Stimulated activated CD4-positive, alpha-beta T cell treated with anti-CD3 and anti-CD28 coated beads, Interleukin-1b, Interleukin-23, amount 100 ng/mL, for 1 hour (primary cell): ENCODE measurements at places on chromosomes 13 and 19.

DNA sequence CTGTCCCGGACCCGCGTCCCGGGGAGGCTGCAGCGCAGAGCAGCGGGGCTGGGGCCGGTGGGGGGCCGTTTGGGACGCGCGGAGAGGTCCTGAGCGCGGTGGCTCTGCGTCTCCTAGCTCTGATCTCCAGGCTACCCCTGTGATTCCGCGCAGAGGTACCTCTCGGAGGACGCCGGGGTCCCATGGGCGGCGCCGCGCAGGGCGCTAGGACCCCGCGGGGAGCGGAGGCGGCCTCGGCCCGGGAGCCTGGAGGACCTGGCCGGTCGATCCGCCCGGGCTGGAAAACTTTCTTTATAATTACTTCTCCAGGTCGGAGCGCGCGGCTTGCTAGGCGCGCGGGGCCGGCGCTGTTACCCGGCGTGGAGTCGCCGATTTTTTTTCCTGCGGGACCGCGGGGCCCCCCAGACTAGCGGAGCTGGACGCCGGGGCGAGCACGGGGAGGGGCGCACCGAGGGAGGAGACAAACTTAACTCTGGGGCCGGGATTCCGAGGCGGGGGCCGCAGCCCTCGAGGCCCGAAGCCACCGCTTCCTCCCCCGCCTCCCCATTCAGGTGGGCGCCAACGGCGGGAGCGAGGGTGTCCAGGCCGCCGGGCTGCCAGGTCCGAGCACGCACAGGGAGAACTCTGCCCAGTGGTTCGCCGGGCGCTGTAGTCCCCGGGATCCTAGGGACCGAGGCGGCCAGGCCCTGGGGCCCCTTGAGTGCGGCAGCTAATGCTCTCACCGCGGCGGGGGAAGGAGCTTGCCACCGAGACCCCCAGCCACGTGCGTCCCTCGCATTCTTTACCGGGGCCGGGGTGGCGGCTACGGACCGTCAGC, 848 bp upstream of the CEBPA start:
- DNase-seq: no peak

DNA sequence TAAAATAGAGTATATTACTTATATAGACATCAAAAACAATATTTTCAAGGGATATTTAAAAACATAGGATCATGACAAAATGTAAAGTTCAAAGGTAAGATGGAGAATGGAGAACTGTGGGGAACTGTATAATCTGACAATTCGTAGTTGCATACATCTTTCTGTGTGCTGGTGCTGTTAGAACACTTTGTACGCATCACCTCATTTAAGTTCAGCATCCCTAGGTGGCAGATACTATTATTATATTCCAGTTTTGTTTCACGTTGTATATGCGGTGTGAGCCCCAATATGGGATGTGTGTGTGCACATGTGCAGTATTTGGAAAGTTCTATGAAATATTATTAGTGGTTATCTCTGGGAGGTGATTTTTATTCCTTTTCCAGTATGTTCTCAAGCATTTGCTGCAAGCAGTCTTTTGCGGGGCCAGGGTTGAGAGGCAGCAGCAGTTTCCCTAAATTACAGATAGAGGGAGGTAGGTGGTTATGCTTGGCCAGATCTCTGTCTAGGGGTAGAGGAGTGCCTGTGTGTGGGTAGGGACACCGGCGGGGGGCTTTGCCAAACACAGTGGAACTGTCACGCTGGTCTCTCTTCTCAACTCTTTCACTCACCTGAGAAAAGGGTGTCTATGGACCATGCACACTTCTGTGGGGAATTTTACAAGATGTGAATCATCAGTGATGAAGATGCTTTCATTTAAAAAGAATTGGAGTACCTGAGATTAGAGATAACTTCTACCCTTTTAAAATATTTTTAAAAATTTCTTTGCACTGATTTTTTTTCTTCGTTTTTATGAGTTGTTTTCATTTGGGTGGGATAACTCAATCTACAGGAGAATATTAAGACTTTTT, 55.6 kb upstream of the ALOX5AP start:
- DNase-seq: no peak

DNA sequence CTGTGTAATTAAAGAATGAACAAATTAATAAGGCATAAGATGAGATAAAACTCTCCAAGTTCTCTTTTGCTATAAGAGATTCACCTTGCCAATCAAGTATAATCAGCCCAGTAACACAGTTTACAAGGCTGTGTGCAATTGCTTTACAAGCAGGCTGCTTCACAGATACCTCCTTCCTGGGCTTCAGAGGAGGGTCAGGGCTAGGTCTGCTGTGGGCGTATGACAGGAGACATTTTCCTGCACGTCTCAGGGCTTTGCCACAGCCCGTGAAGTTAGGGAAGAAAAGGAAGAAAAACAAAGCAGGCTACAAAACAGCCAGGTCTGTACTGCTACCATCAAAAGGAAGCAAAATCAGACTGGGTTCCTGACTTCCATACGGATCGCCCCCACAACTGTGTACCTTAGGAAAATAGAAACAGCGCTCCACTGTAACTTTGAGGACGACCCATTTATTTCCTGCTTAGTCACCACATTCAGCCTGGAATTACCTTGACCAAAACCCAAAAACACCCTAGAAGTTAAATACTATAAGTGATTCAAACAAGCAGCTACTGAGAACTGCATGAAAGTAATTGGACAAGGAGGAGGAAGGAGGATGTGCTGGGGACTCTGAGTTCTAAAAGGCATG, 12.4 kb downstream of the EFNB2 start:
- DNase-seq: no peak

- no peak for DNase-seq
These were observed 707 bp upstream of the MAMSTR start for GRCh38 chr19:48720251-48720612.

GRCh38 chr19:58476498-58477015, 405 bp downstream of the ZNF446 start:
- no peak for DNase-seq
